ENCODE measurements at places on chromosomes 3 and 15.
A peak's percentile ranks its signal among the peaks of the same experiment; 100 is the strongest.

- DNase-seq, result no peak
These were observed 492.5 kb upstream of the CFAP20DC start for GRCh38 chr3:59542276-59542675.

- DNase-seq, result no peak
These were observed 1.8 kb downstream of the GORASP1 start for GRCh38 chr3:39105687-39106063.

- no peak for DNase-seq
These were observed 7.6 kb downstream of the ROPN1 start for GRCh38 chr3:123984350-123984749.

- no peak for DNase-seq
These were observed 28.8 kb downstream of the NUP210 start for GRCh38 chr3:13391308-13391707.

DNA sequence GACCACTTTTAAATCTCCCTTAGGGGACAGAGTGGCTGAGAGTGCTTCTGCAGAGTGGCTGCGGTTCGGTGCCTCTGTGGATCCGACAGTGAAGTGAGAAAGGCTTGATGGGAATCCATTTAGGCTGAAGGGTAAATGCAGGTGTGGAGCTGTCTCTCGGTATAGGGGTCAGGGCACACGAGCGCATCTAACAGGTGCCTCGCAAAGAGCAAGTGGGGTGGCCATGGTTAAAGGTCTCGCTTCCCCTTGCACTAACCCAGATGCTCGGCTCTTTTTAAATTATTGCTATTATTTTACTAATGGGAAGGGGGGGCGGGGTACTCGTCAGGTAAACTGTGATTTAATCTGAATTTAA is 598 bp upstream of the GJD2 start:
- DNase-seq, result no peak

DNA sequence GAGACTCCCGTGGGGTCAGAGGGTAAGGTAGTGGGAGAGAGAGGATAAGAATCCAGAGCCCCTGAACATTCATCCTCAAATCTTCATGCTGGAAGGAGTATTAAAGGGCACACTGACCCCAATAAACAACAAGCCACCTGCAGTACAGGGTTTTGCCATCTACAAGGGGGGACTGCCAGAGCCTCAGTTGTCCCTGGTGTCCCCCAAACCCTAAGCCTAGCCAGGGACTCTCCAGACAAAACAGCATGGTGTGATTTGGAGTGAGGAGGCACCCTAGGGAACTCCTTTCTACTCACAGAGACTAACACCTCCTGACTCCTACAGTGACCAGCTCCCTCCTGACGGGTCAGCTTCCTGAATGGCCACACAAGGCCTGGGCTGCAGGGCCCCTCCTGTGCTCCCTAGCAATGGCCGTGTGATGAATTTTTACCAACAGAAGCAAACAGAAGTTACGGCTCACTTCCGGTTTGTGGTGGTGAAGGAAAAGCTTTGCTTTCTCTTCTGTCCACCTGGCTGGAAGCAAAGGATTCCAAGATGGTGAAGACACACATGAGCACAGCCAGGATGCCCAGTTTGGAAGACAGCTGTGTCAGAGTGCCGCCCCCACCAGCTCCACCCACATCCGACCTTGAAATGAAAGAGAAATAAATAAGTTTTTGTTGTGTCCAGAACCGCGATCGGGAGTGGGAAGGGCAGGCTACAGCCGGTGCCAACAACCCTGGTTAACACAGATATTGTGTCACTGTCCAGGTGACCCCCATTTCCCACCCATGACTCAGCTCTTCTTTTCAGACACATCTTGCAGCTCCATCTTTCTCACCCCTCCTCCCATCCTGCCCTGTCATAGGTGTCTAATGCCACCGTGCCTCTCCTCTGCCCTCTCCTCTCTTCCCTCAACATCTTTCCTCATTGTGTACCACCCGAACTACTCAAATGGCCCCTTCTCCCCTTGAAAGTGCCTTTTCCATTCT is 69.6 kb upstream of the ATP13A3 start:
- DNase-seq, result no peak

DNA sequence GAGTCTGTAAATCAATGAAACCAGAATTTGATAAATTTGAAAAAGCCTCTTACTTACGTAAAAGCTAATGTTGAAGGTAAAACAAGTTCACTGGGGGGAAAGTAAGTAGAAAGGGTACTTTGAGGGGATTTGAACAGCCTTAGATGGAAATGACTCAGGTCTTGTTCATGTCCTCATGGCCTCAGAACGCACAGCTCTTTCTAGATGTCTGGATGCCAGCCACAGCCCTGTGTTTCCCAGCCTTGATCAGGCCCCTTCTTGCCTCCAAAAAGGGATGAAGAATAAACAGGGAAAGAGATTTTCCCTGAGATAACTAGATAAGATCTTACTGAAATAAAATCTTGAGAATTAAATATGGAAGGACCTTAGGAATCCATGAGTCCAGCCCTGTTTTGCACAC is 237.1 kb upstream of the GOLGA6L4 start:
- no peak for DNase-seq

DNA sequence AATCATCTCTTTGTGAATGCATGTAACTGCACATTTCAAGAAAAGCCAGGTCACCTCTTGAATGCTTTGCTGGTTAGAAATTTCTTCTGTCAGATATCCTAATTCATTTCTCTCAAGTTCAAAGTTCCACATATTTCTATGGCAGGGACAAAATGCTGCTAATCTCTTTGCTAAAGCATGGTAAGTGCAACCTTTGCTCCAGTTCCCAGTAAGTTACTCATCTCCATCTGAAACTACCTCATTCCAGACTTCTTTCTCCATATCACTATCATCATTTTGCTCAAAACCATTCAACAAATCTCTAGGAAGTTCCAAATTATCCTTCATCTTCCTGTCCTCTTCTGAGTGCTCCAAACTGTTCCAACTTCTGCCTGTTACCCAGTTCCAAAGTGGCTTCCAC is 230.6 kb downstream of the ZMAT3 start:
- no peak for DNase-seq

DNA sequence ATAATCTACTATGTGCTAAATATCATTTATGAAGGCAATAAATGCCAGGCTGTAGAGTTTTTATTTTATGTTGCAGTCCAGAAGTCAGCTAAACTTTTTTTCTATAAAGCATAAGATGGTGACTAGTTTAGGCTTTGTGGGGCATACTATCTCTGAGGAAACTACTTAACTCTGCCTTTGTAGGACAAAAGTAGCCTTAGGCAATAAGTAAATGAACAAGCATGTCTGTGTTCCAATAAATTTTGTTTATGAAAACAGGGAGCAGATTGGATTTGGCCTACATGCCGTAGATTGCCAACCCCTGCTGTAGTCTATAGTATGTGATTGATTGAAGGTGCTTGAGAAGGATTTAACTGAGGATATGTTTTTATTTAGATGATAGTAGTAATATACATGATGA is 502.5 kb upstream of the NAALADL2 start:
- DNase-seq, result no peak

DNA sequence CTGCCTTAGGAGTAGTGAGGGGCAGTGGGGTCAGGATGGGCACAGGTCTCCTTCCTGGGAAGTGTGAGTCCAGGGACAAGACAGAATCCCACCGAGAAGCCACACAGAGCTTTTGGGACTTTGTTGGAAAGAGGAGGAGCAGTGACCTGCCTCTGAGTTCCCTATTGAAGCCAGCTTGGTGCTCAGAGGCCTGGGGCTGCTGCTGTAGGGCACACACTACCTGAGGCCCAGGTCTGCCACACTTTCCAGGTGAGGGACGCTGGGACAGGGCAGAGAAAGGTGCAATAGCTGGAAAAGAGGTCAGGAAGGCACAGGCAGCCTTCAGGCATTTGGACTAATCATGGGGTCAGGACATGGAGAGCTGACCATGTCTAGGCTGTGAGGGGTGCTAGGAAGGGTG is 67.7 kb downstream of the SCN5A start:
- no peak for DNase-seq

- no peak for DNase-seq
These were observed 3.5 kb downstream of the DUSP7 start for GRCh38 chr3:52052831-52053306.

GRCh38 chr15:56736308-56736707 is 3.0 kb upstream of the ZNF280D start:
- no peak for DNase-seq

DNA sequence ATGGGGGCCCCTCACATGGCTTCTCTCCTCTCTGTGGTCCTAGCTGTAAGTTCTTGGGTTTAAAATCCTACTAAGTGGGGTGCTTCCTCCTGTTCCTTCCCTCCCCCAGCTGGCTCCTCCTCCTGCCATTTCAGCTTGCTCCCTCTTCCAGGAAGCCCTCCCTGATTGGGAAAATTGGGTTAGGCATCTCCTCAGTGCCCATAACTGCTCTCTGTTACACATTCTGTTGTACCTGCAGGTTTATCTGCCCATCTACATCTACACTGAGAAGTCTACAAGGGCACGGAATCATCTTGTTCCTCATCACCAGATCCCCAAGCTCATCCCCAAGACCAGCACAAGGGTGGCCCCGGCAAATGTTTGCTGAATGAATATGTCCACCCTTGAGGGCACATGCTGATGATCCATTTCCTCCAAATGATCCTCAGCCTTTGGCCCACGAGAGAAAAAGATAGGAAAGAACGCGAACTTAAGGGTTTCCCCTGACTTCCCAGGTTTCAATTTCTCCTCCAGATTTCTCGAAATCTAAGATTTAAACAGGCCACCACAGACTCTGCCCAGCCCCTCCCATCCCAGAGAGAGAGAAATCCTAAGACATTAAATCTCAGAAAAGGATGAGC is 3.9 kb downstream of the SEMA7A start:
- no peak for DNase-seq

GRCh38 chr15:60035344-60035743 is 31.2 kb downstream of the FOXB1 start:
- DNase-seq, result no peak

DNA sequence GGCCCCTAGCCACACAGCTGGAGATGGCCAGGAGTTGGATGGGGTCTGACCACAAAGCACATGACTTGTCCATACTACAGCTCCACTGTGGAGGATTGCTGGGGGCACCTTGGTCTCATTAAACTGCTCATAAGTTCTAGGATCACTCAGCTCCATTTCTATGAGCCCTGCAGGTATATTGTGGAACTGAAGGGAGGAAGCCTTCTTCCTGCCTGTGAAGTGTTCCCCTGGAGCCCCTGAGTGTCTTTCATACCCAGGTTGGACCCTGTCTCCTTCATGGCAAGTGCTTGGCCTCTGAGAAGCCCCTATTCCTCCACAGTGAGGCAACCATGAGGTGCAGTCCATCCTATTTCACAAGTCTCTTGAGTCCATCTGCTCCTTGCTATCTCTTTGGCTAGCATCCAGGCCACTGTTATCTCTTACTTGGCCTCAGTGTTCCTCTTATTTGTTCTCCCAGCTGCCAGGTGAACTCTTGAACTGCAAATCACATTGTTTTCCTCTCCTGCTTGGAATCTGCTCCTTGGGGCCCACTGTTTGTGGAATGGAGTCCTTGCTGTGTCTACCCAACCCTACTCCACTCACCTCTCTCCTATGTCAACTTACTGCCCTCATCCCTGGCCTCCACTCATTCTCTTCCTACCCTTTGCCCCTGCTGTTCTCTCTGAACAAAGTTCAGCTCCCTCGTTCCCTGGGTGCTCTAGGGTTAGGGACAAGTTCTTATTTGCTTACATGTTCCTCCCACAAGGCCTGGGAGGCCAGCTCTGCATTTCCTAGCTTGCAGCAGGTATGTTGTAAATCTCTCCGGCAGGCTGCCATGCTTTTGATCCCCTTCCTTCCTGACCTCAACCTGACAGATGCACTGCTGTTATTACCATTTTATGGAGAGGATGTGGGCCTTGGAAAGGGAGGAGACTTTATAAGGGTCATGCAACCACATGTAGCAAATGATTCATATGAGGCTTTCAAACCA is 1.2 kb downstream of the ACOX2 start:
- no peak for DNase-seq

- no peak for DNase-seq
These were observed 75.0 kb downstream of the PEX5L start for GRCh38 chr3:179961703-179962078.

- no peak for DNase-seq
These were observed 364.6 kb upstream of the AGTR1 start for GRCh38 chr3:148333091-148333490.

DNA sequence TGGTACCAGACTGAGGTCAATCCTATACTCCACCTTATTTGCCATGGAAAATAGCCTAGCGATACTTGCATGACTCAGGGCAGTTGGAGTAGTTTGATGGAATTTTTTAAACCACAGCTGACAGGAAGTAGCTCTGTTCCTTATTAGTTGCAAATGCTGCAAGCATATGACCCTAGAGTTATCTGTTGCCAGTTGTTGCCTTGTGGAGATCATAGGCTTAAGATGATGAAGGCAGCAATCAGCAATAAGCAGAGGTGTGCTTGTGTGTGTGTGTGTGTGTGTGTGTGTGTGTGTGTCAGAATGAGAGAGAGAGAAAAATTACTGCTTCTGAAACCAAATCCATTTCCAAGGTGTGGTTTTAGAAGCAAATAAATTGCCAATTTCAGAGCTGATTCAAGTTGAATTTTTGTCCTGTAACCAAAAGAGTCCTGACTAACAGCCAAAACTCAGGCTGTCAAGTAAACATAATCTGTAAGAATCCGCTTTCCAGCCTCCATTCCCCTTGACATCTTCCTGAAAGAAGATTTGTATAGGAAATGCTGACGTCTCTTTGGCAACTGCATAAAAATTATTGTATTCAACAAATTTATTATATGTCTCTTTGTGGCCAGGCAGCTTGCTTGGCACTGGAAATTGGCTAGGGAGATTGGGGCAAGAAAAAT is 141.2 kb downstream of the SERPINI1 start:
- no peak for DNase-seq

DNA sequence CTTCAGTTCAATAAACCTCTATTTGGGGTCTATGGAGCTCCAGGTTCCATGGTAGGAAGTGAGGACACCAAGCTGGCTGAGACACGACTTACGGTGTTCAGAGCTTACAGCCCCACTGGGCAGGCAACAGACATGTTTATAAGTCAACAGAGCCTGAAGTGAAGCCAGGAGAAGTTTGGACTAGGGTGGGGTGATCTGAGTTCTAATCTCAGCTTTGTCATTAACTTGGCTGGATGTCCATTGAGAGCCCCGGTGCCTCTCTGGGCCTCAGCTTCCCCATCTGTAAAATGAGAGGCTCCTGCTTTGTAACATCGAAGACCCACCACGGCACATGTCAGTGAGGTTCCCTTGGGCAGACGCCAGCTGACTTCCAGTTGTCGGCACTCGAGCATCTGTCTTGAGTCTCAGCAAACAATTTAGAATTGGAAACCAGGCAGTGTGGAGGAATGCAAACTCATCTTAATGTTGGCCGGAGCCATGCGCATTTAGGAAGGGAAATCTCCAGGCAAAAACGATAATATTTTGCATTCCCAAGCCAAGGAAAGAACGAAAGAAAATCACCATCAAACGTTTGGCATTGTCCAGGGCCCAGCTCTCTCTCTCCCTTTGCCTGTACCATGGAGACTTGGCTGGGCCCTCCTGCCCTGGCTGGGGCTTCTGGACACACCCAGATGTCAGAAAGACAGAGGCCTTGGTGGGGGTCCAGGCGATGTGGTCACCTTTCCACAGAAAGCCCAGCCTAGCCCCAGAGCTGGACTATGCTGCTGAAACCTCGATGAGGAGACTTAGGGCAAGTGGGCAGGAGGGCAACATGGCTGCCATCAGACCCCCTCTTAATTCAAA is 18.4 kb downstream of the ITGA11 start:
- DNase-seq, result no peak

- peak; percentile 43 for DNase-seq
These were observed 874 bp downstream of the INO80 start for GRCh38 chr15:41115161-41115651.

Measured in SIG-M5 (cell line).